ENCODE measurements at places on chromosomes 3 and 15.

DNA sequence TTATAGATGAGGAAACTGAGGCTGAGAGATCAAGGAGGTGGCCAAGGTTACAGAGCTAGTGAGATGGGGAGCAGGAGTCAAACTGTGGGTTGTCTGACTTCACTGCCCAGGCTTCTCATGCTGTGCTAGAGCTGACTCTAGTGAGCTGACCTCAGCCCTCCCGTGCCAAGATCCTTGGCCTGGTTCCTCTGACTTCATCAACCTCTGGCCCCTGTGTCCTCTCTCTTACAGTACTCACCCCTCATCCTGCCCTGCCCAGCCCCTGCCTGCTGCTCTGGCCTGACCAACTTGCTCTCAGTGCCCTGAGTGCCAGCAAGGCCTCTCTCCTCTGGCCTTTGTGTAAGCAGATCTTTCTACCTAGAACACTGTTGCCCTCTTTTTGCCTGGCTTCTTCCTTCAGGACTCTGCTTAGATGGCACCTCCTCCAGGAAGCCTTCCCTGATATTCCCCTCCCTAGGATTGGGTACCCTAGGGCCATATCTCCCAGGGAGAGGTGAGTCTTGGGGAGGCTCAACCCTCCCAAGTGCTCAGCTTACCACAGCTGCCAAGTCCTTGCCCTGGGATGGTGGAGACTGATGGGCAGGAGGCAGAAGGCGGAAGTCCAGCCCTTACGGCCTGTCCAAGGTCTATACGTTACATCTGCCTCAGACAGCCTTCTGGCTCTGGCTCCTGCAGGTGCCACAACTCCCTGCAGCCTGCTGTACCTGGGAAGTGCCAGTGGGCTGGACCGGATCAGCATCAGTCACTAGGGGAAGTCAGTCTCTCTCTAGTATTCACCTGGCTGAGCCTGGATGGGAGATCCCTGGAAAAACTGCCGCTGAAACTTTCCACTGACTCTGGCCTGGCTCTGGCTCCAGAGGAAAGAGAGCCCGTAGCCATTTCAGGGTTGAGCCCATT, 36.3 kb upstream of the FAM107A start:
- DNase-seq, result no peak

DNA sequence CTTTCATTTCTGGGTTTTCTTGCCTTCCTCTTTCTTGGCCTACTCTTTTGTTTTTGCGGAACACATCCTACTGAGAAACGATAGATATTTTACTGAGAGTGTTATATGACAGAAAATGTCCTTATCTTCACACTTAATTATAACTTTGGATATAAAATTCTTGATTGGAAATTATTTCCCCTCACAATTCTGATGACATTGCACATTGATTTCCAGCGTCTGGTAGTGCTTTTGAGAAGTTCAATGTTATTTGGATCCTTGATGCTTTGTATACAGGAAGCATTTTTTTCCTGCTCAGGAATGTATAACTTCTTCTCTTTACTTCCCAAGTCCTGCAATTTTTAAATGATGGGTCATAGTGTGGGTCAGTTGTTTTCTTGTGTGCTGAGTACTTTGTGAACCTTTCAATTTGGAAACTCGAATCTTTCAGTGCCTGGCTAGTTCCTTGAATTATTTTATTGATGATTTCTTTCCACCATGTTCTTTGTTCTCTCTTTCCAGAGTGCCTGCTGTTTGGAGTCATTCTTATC, 183.9 kb downstream of the PDCD6IP start:
- DNase-seq, result no peak

DNA sequence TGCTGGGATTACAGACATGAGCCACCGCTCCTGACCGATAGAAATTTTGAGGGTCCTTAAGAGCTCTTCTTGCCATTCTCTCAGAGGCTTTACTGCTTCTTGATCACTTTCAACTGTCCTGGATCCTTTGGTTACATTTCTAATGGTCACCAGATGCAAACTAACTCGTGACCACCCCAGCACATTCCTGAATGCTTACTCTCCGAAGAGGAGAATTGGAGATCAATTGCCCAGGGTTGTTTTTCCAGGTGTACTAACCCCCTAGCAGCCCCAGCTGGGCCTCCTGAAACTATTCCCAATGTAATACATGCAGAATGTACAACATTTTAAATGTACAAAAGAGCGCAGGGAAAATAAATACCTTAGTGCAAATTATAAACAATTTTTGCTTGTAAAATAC, 65.1 kb upstream of the TBL1XR1 start:
- peak; percentile 21 for DNase-seq

DNA sequence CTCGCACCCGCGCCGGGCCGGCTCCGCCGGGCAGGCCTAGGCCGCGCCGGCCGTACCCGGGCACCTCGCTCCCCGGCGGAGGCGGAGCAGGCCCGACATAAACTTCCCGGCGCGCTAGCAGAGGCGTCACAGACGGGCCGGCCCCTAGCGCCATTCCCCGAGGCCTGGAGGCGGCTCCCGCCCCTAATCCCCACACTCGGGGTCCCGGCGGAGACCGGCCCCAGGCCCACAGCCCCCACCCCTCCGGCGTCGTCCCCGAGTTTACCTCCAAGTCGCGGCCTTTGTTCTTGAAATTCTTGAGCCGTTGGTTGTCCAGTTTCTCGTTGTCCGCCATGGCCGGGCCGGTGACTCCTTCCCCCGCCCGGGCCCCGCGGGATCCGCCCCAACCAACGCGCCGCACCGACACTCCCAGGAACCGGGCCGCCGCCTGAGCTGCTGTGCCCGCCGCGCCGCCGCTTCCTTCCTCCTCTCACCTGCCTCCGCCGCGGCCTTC, 376 bp downstream of the KPNA4 start:
- DNase-seq, result peak; percentile 80

GRCh38 chr3:123201223-123201556, 553 bp upstream of the SEC22A start:
- no peak for DNase-seq

DNA sequence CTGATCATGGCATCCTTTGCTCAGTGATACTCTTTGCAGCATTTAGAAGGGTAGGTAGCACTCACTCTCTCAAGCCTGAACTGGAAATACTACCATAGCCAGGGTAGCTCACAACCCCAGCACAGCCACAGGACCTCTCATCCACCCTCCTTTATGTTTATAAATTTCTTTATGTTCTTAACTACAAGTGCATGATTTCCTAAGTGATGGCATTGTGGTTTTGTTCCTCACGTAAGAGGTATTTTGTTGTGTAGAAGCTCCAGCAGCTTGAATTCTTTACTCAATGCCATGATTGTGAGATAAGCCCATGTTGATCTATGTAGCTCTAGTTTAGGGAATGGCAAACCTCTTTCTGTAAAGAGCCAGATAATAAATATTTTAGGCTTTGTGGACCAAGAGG, 7.9 kb upstream of the RTP3 start:
- DNase-seq, result no peak

DNA sequence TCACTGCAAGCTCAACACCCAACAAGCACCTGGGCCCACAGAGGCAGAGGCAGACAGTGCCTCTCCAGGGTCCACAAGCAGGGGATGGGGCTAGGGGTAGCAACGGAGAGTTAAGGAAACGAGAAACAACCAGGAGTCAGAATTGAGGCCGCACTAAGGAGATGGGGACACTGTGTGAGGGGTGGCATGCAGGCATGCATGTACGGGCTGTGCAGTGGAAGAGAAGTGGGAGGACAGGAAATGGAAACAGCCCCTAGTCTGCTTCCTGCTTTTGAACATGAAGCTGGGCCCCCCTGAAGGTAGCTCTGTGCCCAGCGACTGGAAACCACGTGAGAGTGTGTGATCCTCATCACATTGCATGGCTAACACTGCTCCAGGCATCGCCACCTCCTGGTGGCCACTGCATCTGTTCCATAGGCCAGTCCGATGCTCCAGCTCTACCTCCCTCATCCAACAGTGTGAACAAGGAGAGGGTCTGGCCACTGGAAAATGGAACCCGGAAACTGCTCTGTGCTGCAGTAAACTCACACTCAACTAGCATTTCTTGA, 44.0 kb downstream of the XXYLT1 start:
- no peak for DNase-seq

- no peak for DNase-seq
Measured at GRCh38 chr15:63805993-63806980, 27.5 kb downstream of the HERC1 start.

- DNase-seq, result no peak
Measured at GRCh38 chr3:37770938-37771918, 90.5 kb upstream of the CTDSPL start.

DNA sequence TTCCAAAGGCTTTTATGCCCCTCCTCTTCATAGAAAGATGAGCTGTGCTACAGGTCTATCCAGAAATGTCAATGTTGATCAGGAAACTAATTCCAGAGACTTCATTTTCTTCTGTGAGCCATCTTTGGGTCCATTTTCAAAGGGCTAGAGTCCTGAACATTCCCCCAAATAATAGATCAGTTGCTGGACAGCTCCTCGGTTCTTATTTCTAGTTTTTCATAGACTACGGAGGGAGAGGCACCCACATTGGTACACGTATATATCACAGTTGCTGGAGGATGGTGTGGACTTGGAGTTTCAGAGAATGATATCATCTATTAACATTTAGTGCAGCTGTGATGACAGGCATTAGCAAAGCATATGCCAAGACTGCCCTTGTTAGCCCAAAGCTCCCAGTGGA, 59.1 kb downstream of the AGBL1 start:
- no peak for DNase-seq
